ENCODE measurements at places on chromosomes 16 and 17.

GRCh38 chr17:63497708-63498483 lies 21.0 kb downstream of the ACE start:
- ATAC-seq, result no peak

- peak; percentile 47 for ATAC-seq
These were observed 3.0 kb downstream of the PFN1 start for GRCh38 chr17:4945176-4945943.

DNA sequence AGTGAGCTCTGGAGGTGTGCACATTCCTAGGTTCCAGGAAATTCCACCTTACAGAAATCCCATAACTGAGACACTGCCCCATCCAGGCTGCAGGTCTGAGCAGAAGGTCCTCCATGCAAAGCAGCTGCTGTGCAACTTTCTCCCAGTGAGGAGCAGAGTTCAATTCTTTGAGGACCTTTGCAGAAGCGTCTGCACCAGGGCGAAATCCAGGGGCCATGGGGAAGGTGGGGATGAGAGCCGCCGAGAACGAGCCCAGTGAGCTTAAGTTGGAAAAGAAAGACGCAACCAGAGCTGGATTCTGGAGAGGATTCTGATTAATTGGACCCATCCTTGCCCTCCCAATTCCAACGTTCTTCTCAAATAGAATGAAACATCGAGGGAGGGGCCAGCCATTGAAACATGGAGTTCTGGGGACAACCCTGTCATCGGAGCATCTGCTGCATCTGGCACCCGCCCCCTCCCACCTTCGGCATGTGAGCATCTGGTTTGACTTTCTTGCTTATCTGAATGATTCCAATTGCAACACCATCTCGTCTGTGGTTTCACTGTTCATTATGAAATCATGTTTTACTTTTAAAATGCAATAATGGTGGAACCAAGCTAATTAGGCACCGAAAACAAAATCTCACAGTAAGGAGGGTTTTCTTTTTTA lies 190.6 kb upstream of the FOXF1 start:
- ATAC-seq, result no peak

GRCh38 chr16:87160701-87161337 lies 156.4 kb downstream of the C16orf95 start:
- ATAC-seq, result peak; percentile 17

GRCh38 chr17:60403962-60404361 lies 12.0 kb upstream of the USP32 start:
- no peak for ATAC-seq

DNA sequence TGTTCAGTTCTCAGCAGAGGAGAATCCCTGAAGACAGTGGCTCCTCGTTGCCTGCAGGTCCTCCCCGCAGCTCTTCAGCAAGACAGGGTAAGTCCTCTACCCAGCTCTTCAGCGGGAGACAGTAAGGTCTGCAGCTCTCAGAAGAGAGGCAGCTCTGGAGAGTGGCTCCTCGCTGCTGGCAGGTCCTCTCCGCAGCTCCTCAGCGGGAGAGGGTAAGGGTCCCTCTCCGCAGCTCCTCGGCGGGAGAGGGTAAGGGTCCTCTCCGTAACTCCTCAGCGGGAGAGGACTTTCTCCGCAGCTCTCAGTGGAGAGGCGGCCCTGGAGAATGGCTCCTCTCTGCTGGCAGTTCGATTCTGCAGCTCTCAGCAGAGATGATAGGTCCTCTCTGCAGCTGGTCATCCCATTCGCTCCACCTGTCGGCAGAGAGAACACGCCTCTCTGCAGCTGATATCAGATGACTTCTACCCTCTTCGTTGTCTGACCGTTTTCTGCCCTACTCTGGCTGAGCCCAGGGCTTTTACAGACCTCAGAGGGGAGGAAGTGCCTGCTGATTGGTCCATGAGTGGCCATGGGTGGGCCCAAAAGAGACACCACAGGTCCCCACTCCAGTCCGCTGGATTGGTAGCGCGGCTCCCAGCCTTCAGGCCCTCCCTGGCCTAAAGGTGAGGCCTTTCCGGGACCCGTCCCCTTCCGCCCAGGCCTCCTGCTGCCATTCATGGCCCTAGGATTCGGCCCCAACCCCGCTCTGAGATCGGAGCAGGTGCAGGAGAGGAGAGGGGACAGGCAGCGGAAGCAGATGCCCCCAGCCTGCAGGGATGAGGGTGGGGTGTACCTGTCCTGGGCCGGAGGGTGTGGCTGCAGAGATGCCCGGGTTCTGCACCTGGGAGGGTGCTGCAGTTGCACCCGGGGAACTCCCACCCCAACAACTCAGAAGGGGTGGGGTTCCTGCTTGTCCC lies 11.9 kb upstream of the SHCBP1 start:
- no peak for ATAC-seq

GRCh38 chr17:57326764-57327163 lies 70.4 kb downstream of the MSI2 start:
- no peak for ATAC-seq

- no peak for ATAC-seq
These were observed 7.8 kb downstream of the HOXB1 start for GRCh38 chr17:48523010-48523409.

- no peak for ATAC-seq
These were observed 919 bp upstream of the DHRS7C start for GRCh38 chr17:9792181-9792840.

- no peak for ATAC-seq
These were observed 9.5 kb downstream of the RNF213 start for GRCh38 chr17:80270104-80270503.

DNA sequence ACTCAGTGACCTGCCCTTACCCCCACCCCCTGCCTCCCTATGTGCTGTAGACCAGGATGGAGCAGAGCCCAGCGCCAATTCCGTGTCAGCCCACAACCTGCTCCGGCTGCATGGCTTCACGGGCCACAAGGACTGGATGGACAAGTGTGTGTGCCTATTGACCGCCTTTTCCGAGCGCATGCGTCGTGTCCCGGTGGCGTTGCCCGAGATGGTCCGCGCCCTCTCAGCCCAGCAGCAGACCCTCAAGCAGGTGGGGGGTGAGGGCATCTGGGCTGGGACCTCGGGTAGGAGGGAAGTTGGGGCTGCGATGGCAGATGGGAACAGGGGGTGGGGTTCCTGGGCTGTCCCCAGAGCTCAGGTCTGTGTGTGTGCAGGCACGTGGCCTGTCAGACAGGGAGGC lies 6.3 kb upstream of the CACNA1G start:
- ATAC-seq, result no peak

DNA sequence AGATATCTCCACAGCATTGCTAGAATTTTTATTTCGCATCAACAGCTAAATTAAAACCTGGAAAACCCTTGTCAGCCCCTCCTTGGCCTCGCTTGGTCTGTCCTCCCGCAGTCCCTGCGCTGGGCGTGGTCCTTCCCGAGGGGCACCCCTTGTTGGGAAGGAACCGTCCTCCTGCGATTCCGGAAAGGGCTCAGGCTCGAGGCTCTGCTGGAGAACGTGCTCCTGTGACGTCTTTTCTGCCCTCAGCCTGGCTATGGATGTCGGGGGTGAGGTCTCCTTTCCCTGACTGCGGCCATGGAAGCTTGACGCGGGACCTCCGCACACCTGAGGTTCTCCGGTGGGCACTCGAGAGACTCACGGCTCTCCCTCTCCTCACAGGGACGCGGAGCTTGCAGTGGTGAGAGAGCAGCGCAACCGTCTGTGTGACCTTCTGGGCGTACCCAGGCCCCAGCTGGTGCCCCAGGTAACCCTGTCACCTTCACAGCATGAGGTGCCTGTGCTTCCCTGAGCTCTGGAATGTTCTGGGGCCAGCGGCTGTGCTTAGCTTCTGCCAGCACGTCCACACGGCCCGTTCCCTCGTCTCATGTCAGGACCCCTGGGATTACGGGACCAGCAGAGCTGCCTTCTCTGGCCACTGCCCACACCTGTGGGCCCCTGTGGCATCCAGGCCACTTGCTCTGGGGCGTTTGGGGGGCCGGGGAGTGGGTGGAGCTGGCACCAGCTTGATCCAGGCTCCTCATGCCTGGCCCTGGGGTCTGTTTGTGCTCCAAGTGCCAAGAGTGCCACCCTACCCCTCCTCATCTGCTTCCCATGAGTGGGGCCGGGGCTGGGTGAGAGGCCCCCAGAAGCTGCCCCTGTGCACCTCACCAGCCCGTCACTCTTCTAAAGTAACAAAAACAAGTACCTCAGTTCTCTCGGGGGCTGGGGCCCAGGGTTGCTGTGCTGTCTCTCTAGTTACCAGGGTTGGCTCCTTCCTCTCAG lies 101.5 kb upstream of the ZNF750 start:
- no peak for ATAC-seq

GRCh38 chr16:19583665-19584300 lies 28.3 kb downstream of the VPS35L start:
- ATAC-seq, result peak; percentile 60

- ATAC-seq, result no peak
These were observed 17.0 kb downstream of the PALB2 start for GRCh38 chr16:23624092-23624491.

GRCh38 chr16:23434380-23434779 lies 18.6 kb downstream of the COG7 start:
- ATAC-seq, result no peak

DNA sequence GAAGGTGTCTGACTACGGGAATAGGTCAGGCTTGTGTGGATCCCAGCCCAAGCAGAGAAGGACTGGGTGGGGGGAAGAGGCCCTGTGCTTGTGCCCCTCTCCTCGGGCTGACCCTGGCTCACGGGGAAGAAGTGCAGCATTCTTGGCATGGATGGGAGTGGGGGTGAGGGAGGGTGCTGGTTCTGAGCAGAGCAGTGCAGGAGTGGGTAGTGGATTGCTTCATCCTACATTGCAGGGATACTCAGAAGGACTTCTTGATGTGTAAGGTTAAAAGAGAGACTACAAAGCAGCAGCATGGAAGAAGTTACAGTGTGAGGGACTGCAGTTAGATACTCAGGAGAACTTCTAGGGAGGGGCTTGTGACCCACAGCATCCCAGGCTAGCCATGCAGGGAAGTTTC lies 2.1 kb downstream of the ARHGAP23 start:
- ATAC-seq, result no peak

DNA sequence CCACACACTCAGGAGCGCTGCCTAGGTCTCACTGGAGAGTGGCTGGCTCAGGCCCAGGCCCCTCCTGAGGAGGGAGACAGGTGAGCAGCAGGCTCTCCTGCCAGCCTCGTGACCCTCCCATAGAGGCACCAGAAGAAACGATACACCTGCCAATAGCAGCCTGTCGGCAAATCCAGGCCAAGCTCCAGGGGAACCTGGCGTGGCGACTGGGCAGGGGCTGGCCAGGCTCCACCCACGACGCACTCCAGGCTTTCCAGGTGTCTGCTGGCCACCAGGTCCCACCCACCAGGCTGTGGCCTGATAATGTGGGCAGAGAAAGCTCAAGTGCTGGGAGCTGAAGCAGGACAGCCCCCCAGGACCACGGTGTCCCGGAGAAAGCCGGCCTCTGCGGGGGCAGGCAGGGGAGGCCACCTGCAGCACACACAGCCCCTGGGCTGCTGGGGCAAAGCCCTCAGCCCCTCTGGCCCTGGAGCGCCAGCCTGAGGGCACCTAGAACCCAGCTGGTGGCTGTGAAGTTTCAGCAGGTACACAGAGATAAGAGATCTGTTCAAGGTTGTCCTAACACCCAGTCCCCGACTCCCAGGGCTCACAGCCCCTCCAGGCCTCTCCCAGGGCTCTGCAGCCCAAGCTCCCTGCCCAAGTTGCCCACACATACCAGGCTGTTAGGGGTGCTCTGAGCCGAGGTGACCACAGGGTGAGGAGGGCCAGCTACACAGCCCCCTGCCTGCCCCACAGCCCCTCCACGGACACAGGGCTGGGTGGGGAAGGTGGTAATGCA lies 2.4 kb downstream of the PGAP6 start:
- no peak for ATAC-seq

DNA sequence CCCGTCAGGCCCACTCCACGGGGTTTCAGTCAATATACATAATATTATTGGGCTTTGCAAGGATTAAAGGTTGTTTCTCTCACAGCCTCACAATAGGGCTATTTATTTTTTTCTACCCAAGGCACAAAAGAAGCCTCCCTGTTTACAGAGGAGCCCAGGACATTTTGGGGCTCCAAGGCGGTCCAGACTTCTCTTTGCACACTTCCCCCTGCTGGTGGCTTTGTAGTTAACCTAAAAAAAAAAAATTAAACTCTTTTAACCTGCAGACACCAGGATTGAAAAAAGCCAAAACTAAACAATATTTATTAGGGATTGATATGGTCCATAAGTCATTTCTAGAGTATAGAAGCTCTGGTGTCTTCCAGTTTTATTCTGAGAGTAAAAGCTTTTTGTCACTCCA lies 169.7 kb upstream of the ZFHX3 start:
- ATAC-seq, result no peak

- ATAC-seq, result no peak
These were observed 32.3 kb downstream of the CIBAR2 start for GRCh38 chr16:85079785-85080570.

DNA sequence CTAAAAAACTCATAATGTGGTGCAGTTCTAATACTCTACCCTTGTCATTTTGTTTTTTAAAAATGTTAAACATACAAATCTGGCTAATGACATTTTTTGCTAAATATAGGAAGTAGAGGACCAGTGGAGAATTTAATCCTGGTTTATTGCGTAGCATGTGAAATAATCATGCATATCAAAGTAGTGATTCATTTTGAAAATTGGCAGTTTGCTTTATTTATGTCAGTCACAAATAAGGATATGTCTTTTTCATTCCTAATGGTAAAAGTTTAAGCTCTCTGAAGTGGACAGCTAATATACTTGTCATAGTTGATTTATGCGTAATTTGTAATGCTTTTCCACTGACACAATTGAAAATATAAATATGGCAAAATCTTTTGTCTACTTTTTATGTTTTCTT lies 224.2 kb downstream of the BCAS3 start:
- ATAC-seq, result no peak

DNA sequence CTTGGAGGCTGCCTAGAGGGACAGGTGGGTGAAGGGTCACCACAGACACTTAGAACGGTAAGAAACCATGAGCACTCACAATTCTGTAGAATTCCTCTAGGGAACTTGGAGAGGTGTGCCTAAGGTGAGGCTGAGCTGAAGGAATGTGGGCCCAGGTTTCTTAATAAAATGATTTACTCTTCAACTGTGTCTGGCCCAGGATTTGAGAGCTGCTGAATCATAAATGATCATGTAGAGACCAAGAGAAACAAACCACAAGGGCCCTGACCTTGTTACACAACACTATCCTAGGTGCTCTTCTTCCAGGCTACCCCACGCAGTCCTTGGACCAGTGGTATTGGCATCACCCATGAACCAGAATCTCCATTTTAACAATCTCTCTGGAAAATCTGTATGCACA lies 27.7 kb downstream of the ZNF18 start:
- no peak for ATAC-seq

GRCh38 chr17:72858826-72859495 lies 233.5 kb downstream of the SLC39A11 start:
- no peak for ATAC-seq

GRCh38 chr17:82205720-82206508 lies 6.7 kb downstream of the CCDC57 start:
- ATAC-seq, result peak; percentile 76

- no peak for ATAC-seq
These were observed 38.2 kb downstream of the MAF start for GRCh38 chr16:79562166-79562823.

GRCh38 chr16:15773968-15774367 lies 82.9 kb downstream of the MYH11 start:
- no peak for ATAC-seq

- ATAC-seq, result no peak
These were observed 236.4 kb downstream of the CCDC182 start for GRCh38 chr17:57508671-57509070.

Measured in activated CD4-positive, CD25-positive, alpha-beta regulatory T cell treated with anti-CD3 and anti-CD28 coated beads, Interleukin-2, amount 50 U/mL, for 24 hours (primary cell).